ENCODE measurements at places on chromosomes 4 and X.

GRCh38 chrX:150429594-150429993 is 66.5 kb downstream of the MAMLD1 start:
- DNase-seq: no peak

- DNase-seq: no peak
These were observed 128.9 kb upstream of the TRPC5 start for GRCh38 chrX:112211459-112211858.

DNA sequence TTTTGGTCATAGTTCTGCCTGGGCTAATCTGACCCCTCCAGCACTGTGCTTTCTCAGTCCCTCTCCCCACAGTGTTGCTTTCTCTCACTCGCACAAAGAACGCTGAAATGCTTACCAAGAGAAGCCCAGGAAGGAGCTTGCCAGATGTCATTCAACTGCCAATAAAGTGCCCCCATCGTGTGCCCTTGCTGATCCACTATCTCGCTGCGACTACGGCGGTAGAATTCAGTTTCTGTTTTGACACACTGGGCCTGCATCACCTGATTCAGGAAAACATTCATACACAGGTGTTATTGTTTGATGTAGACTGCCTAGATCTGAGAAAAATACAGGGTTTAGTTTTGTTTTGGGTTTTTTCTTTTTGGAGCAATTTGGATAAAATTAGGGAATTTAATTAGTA is 121.2 kb downstream of the MANBA start:
- DNase-seq: no peak

- no peak for DNase-seq
These were observed 672 bp downstream of the TCEAL3 start for GRCh38 chrX:103608306-103608963.

GRCh38 chrX:114101081-114101480 is 482.8 kb upstream of the HTR2C start:
- no peak for DNase-seq

- DNase-seq: no peak
These were observed at the start of gene SMS for GRCh38 chrX:21940356-21940829. TSS of gene SMS (plus strand) at chrX:21940709. CDS start at chrX:21940825, 116 bp downstream.

DNA sequence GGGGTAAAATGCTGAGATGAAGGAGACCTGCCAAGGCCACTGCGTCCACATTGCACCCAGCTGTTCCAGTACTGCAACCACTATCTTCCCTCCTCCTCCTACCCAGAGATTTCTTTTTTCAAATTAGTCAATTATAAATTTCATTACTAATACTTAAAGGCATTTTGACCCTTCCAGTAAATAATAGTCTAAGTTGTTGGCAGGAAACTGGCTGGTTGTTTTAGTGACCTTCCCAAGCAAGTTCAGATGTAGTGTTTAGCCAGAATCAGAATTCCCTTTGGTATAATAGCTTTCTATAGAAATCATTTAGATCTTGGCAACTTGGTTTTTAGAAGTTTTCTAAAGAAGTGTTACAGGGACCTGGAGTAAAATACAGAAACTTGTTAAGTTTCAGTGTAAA is 66.0 kb downstream of the AASDH start:
- no peak for DNase-seq

DNA sequence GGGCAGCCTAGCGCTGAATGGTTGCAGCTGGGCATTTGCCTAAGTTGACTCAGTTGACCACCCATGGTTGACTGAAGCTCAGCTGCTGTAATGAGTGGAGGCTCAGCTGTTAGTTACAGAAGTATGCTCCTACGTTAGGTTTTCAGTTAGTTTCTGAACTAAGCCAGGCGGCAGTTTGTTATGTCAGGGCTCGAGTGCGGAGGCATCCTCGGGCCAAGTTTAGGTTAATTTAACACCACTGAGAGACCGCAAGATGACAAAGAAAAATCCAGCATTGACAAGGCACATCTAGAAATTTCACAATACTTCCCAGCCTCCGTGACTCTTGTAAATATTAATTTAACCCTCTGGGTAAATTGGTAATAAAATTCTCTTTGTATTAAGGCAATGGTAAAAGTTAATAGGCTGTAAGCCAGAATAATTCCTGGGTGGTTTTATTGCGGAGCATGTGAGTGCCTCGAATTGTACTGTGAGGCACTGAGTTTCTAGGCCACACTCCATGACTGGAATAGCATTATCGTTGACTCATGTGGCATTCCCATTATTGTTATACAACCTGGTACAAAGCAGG is 33.1 kb upstream of the CDKN2AIP start:
- no peak for DNase-seq

GRCh38 chr4:145843148-145843547 is 95.5 kb downstream of the ZNF827 start:
- no peak for DNase-seq

GRCh38 chr4:19429684-19430083 is 822.0 kb upstream of the SLIT2 start:
- DNase-seq: no peak

DNA sequence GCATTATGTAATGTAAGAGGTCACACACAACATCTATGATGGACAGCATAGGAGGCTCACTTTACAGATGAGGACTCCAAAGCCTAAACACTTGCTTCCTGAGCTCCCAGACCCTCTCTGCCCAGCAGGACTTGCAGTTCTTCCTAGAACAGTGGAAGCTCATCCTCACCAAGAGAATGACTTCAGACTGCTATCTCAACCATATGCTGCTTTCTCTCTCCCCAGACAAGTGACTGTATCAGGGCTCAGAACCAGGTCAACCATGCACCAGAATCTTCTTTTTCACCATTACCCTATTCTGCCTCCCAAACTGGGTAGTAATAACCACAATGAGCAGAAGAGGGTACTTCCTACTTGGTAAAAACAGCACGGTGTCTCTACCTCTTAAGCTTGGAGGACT is 12.2 kb downstream of the RNF150 start:
- DNase-seq: no peak

All from NCI-H1694 (cell line).